Germinal center (tissue), 1 donor: ENCODE measurements at places on chromosomes 3 and 15.

- no peak for DNase-seq
Measured at GRCh38 chr3:174541708-174542315, 317.3 kb upstream of the NAALADL2 start.

- DNase-seq: peak; percentile 42
Measured at GRCh38 chr15:78943692-78944091, 1.2 kb downstream of the CTSH start.

DNA sequence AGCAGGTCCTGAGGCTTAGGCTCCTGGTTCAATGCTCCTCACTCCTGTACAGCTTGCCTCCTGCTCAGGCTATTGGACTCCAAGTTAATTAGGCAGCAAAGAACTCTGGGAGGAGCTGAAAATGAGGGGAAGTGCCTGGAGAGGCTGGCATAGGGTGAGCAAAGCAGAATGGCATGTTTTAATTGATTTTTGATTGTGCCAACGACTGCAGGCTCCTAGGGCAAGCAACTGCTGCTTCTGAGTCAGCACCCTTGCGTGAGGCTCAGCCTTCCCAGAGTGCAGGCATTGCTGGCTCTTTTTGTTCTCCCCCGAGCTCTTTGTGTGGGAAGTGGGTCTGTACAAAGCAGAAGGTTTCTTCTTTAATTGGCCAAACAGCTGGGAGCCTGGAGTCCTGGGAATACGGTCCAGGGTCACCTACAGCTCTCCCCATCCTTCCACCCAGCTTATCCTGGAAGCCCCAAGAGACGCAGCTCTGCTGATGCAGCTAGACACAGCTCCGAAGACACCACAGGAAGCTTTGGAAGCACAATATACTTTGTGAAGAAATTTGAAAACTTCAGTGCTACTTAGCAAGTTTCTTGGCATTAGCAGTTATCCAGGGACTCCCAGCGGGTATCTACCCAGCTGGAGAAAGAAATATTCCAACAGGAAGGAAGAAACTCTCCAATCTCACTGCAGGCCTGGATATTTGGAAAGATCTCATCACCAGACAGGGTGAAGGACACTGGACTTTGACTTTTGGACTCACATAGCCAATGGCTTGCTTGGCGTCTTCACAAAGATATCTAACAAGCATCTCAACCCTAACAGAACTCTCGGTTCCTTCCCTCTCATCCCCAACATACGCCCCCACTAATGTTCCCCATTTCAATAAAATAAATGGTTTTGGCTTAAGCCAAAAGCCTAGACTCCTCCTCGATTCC, 76.8 kb downstream of the BDH1 start:
- no peak for DNase-seq

DNA sequence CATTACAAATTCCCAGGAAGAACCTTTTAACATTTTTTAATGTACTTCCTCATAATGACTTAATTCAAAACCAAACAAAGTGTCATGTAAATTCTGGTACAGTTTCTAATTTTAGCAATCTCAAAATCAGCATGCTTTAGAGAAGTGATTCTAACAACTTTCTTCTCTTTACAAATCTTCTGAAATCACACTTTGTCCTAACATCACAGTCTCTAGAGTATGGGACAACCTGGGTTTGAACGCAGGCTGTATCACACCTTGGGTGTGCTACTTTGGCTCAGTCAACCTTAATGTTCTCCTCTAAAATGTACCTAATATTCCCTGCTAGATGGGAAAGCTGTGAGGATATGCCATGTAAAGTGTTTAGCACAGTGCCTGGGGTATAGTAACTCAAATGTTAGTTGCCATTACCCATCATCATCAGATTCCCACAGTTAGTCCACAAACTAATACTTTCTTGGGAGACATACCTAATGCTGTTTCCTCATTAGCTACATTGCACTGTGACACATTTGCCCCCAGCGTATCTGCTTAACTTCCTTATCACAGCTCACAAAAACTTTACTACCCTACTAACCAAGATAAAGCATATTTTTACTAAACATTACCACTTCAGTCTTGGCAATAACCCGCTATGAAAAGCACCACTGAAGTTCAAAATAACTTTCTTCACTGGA, 3.1 kb downstream of the TSPAN3 start:
- DNase-seq: no peak
